ENCODE measurements at places on chromosomes 16 and 17.

GRCh38 chr17:7987112-7987893, 15.1 kb upstream of the GUCY2D start:
- DNase-seq: no peak

DNA sequence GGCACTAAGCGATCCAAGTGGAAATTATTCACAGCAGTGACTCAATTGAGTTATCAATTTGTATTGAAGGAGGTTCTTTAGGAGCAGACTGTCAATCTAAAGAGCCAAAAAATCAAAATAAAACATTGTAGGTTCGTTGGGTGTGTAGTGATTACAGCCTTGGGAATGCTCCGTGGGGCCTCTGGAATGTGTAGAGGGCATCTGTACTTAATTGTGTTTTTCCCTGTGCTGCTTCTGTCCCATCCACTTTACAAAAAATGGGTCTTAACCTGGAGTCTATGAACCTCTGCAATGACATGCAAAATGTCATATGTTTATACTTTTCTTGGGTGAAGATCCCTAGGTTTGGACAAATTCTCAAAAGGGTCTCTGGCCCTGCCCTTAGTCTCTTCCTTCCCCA, 215.1 kb downstream of the CCDC182 start:
- DNase-seq: peak; percentile 34

DNA sequence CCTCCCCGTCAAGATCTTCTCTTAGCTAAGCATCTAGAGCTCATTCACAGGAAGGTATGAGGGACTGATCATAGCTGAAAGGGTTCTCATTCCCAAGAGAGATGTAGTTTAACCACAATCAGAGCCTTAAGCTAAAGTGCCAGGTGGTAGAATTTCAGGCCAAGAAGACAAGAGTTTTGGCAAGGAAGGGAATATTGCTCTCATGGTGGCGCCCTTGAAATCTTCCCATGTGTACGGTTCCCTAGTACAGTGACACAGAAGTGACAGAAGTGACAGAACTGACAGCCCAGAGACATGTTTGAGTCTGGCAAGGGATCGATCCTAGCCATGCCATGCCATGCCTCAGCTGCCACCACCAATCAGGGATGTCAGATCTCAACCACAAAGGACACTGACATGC, 2.5 kb downstream of the GRIN2C start:
- DNase-seq: no peak

DNA sequence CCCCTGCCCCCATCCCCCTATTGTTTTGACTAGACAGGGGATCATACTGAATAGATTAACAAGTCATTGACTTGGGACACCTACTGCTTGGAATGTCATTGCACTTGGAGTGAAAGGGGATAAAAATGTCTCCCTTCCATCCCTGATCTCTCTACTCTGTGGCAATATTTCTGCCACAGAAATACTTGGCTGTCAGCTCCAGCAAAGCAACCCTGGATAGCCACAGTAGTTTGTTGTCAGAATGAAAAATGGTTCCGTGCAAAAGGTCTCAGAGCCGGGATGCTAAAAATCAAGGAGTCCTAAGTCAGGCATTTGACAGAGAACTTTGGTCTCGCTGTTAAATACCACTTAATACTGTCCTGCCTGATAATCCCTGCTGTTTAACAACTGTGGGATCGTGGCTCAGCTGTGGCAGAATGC, 722.0 kb upstream of the SOX9 start:
- DNase-seq: no peak

- DNase-seq: peak; percentile 69
These were observed 9.4 kb upstream of the TOM1L1 start for GRCh38 chr17:54891176-54891821.

GRCh38 chr17:17015230-17015629, 27.0 kb upstream of the MPRIP start:
- no peak for DNase-seq

DNA sequence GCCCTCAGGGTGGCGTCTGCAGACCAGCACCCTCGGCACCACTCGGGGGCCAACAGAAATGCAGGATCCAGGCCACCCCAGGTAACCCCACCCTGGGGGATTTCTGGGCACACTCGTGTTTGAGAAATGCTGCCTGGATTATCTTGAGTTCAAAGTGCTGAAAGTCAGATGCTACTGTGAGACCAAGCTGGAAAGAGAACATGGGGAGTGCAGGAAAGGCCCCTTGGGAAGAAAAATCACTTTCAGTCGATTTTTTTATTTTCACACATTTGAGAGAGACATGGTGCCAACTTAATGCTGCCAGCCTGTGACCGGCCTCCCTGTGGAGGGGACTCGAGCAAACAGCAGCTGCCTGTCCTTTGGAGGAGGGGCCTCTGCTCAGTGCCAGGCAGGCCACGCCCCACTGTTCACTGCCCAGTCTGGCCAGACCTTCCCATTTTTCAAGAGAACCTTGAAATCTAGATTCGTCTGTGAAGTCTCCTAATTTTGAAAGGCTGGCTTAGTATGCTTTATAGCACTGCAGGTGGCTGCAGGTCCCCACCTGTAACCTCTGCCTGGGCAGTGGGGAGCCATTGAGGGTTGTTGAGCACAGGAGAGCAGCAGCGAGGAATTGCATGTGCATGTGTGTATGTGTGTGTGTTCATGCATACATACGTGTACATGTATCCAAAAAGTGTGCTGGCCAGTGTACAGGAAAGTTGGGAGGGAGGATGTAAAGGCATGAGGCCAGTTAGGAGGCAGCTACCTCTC, 70.7 kb upstream of the PLCG2 start:
- no peak for DNase-seq

DNA sequence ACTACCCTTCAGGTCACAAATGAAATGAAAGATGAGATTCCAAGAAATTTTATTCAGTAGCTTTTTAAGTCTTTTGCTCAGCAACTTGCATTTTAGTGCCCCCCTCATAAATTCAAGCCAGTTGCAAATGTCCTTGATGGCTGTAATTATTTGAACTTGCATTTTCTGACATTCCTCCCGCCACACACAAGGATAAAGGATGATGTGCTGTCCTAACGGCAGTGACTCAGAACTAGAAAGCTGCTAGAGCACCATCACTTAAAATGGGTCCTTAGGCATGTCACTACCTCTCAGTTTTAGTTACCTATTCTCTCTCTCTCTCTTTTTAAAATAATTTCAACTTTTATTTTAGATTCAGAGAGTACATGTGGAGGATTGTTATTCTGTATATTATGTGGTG, 306.7 kb downstream of the CNTNAP4 start:
- no peak for DNase-seq

GRCh38 chr17:21166595-21167210, 39.9 kb downstream of the DHRS7B start:
- no peak for DNase-seq

- peak; percentile 89 for DNase-seq
These were observed 308.9 kb upstream of the DYNLRB2 start for GRCh38 chr16:80231888-80232287.

DNA sequence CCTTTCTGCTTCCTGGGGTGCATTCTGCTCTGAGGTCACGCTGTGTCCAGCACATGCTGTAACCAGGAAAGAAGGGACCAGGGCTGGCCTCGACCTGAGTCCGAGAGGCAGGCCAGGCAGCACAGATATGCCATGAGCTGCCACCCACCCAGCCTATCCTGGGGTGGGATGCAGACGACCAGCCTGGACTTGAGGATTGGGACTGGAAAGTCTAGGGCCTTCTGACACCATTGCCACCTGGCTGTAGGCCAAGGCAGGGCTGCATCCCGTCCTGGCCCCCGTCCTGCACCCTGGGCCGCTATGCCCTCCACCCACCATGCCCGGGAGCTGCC, 14.3 kb downstream of the ENGASE start:
- DNase-seq: no peak

DNA sequence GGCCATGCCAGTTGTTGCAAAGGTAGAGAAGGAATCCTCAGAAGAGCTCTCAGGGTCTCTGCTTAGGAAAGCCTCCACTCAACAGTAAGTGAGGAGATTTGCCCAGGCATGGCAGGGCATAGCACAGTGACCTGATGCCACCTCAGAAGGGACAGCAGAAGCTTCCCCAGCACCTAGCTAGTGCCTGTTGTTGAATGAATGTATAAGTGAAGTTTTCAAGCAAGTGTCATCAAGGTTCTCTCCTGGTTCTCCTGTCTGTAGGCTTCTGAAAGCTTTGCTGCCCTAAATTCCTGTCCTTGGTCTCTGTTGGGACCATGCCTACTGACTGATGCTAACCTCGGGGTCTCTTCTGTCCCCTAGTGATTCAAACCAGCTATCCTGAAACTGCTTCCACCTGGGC, 114.9 kb upstream of the TBX2 start:
- DNase-seq: no peak

GRCh38 chr17:50344731-50345365, 1.1 kb upstream of the XYLT2 start:
- DNase-seq: no peak

DNA sequence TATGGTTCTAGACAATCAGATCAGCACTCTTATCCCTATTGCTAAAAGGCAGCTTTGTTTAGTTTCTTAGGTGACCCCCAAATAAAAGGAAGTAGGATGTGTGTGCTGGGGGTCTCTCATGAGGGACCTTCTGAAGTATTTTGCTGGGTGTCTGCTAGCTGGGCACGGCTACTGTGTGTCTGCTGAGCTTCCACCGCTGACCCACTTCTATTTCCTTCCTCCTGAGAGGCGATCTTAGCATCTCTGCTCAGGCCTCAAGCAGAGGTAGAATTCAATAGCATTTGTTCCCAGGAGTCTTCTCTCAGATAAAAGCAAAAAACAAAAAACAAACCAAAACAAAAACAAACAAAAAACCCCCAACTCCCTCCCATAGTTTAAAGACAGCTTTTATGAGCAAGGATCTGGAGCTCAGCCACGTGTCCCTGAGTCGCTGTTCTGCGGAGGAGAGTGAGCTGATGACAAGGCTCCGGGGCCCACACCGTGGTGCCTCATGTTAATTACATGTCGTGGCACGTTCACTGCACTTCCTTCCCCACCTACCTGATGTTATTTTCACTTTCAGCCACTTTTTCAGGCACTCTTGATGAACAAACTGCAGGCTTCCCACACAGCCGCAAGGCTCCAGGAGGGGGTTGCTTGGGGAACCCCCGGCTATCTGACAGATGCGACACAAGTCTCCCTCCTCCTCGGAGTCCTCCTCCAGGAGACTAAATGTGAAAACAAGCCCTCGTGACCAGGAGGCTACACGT, 83.5 kb downstream of the MARCHF10 start:
- DNase-seq: no peak

GRCh38 chr17:32575852-32576251, 89.1 kb downstream of the CDK5R1 start:
- DNase-seq: no peak

DNA sequence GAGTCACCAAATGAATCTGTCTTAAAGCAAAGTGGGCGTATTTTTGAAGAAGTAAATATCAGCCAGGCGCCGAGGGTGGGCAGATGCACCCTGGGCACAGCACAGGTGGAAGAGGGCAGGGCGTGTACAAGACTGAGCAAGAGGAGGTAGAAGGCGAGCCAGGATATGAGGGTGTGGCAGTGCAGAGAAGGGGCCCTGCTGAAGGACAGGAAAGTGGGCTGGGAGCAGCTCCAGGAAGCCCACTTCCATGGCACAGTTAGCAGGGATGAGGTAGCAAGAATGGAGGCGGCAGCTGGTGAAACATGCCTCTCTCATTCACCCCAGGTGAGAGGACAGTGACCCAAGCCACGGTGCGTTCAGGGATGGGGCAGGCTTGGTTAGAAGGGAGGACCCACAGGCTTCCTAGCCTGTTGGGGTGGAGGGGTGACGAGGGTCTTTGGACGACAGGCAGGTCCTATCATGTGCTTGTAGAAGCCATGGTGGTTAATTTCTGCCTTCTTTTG, 149.3 kb downstream of the CLEC16A start:
- DNase-seq: no peak

DNA sequence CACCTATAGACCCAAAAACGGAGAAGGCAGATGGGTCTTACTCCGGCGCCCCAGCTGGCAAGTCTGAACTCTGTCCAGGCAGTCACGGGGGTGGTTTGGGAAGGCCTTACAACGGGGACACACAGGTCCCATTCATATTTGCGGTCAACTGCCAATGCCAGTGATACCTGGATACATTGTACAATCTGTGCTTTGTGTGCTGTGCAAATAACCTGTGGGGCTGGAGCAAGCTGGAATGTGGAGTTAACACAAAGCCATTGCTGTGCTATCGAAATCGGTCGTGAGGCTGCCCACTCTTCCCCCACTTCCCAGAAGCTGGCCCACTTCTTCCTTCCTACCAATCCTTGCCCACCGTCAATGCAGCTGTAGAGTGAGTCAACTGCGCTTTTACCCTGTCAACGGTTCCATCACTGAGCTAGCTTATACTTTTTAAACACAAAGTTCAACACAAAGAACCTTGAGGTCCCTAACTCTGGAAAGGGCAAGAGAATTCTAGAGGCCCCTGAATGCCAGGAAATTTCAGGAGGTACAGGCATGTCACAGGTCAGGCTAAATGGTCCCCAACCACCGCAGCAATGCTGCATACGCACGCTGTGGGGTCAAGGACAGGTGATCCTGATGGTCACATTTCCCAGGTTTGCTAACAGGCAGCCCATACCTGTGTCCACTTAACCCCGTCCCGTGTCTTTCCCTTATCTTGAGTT, 122.8 kb downstream of the ZFHX3 start:
- no peak for DNase-seq

DNA sequence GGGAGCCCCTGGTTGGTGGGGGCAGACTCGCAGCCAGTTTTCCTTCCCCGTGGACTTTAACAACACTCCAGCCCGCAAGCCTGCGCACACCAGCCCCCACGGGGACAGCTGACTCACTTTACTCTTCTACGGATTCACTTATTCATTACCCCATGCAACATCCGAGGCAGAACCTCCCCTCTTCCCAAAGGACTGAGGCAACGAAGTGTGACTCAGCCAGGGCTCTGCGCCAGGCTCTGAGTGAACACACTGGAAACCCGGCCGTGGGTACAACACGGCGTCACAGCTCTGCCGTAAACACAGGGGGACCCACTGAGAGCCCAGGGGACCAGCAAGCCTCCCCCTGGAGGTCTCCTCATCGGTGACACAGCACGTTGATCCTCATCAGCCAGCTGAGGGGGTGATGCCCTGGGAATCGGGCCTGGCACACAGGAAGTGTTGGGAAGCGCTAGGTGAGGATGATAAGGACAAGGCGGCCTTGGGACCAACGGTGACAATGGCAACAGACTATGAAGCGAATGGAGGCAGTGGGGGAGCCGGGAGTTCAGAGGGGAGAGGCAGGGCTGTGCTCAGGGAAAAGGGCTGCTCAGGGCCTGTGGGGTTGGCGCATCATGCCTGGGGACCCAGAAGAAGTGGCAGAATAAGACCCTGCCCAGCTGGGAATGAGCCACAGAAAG, 14.6 kb downstream of the COTL1 start:
- peak; percentile 97 for DNase-seq

All from HFFc6 (cell line).